NCI-H1930 (cell line): ENCODE measurements at places on chromosomes 4 and X.

DNA sequence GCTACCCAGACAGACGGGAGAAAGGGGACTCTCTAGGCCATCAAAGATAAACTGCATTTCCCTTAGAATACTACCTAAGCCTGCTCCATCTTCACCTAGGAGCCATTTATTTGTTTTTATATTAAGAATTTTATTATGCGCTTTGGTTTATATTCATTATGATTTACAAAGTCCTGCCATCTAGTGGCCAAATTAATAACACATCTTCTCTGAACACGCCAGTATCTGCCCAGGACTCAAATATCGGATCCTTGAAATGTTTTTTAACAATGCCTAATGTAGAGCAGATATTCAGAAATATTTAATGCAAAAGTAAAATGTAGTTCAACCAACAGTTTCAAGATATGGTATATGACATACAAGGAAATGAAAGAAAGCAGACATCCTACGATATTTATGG is 20.8 kb upstream of the PRPS2 start:
- no peak for DNase-seq

GRCh38 chr4:37719021-37719420 is 32.8 kb upstream of the RELL1 start:
- no peak for DNase-seq

- DNase-seq, result no peak
Measured at GRCh38 chrX:109797311-109797975, 64.4 kb upstream of the ACSL4 start.

DNA sequence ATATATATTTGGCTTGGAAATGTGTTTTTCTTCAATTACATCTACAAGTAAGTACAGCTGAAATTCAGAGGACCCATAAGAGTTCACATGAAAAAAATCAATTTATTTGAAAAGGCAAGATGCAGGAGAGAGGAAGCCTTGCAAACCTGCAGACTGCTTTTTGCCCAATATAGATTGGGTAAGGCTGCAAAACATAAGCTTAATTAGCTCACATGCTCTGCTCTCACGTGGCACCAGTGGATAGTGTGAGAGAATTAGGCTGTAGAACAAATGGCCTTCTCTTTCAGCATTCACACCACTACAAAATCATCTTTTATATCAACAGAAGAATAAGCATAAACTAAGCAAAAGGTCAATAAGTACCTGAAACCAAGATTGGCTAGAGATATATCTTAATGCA is 26.1 kb downstream of the NUDT6 start:
- no peak for DNase-seq

DNA sequence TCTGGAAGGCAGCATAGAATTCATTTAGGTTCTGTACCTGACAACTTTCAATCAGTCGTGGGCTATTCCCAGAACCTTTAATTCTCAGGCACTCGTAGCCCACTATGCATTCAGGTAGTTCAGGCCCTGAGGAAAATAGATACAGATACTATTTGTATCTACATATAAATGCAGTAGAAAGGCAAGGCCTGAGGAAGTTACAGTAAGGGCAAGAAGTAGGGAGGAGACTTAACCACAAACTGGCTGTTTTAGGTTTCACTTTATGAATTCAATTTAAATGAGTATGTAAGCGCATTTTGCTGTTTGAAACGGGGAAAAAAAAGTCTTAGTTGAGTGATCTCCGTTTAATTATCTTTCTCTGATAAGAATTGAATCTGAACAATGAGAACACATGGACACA is 529.4 kb upstream of the ATOH1 start:
- DNase-seq, result no peak

DNA sequence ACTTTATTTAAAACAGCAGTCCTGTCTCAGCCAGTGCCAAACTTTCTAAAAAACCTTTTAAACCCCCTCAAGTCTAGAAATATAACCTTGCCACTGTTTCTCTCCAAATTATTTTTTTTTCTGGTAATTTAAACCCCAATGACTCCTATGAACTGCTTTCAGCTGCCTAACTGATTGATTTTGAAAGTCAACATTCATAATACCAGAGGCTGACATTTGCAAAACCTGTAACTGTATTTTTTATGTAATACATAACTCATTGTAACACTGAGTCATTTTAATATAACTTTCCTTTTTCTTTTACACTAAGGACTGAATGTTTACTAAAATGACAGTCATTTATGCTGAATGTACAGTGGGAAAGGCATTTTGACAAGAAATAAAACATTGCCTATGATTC is 19.1 kb upstream of the EGFL6 start:
- no peak for DNase-seq

DNA sequence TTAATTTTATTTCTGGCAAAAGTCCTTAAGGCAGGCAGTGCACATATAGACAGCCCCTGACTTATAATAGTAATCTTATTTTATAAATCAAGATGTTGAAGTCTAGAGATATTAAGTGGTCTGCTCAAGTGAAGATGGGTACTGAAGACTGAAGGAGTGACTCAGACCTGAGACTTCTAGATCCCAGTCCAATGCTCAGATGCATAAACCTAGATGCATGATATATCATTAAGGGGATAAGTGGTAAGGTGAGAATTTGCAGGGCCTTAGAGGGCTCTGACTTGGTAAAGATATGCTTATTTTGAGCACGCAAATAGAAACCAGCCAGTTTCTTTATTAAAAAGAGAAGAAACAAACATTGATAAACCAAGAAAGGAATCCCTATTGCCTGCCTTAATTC is 42.9 kb downstream of the SLC9A7 start:
- no peak for DNase-seq

GRCh38 chrX:32448320-32448719 is 763.0 kb downstream of the DMD start:
- no peak for DNase-seq

GRCh38 chr4:2166253-2166652 is 75.7 kb downstream of the HAUS3 start:
- DNase-seq, result no peak

GRCh38 chr4:121555315-121556107 is 141.3 kb downstream of the ANXA5 start:
- DNase-seq, result no peak

DNA sequence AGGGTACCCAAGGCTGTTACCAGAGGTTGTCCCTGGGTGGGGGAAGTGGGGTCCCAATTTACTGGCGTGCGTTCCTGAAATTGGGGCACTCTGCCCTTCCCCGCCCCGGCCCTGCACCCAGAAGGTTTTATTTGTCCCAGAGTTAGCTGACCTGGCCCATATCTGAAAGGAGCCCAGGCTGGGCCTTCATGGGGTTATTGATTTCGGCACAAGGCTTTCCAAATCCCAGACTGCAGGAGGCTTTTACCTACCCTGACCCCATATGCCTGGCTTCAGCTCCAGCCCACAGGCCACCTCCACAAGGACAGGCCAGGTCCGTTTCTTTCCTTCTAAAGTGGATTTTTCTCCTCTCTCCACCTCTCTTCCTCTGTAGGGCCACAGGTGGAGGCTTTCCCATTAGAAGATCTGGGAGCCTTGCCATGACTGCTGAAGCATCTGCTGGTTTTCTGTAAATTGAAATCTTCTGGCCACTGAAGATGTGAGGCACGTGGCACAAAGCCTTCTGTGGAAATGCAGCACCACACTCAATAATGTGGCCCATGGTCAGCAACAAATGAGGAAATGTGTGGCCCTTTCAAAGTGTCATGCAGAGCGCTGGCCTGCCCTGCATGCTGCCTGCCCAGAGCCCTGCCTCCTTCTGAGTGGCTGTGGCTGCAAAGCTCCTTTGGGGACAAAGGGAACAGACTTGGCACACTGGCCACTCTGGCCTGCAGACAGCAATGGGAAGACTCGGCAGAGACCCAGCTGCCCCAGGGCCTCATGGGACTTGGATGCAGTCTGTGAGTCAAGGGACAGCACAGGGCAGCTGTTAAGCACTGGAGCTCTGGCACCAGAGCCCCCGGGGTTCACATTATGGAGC is 43.1 kb upstream of the MTM1 start:
- no peak for DNase-seq

DNA sequence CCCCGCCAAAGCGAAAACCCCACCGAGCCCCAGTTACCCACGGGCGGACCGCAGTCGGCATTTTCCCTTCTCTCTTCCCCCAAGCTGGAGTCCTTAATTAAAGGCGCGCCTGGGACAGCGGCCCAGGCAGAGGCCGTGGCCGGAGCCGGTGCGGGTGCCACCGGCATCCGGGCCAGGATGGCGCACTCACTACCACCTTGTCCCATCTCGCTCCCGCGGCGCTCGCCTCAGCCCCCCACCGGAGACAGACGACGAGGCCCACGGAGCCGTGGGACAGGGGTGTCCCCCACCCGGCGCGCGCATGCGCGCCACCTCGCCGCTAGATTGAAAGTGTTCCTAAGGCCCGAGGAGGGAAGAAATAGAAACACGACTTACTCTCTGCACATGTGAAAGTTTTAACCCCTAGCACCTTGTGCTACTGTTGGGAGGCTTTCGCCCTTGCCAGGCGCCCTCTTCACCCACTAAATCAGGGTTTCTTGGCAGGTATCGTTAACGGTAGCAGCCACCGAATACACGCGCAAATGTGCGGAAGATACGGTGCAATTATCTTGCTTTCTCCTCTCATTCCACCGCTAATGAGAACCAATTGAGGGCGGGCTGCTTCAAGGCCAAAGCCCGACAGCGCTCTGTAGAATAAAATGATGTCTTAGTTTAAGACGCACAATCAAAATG is 64.3 kb upstream of the CCDC160 start:
- DNase-seq, result no peak

GRCh38 chr4:184011826-184012380 is 106.8 kb downstream of the STOX2 start:
- DNase-seq, result no peak

DNA sequence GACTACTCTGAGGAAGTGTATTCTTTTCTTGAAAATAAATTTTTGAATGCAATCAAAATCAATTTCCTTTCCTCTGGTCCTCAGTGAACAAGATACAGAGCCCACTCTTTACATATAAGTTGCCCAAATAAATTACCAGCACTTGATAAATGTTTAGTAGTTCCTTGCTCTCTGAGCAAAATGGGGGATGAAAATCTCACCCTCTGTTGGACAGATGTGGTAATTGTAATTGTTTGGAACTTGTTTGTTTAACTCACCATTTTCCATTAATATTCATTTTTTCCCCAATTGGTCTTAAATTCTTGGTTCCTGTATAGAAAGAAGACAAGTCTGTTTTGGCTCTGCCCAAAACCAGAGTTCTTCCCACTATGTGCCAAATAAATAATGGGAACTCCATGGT is 146.3 kb downstream of the LDB2 start:
- no peak for DNase-seq

DNA sequence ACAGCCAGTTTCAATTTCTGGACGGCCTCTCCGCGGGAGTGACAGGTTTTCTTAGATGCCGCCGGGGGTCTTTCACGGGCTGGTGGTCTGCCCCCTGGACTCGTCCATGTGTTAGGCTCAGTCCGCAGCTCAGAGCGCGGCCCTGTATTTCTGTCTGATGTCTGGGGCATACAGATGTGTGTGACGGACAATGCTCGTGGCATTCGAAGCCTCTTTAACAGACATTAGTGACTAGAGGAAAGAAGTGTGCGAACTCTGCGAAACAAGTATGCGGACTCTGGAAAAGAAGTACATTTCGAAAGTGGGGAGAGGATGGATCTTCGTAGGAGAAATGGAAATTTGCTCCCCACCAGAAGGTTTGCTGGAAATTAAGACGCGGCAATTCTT is 793 bp upstream of the DCUN1D4 start:
- DNase-seq, result no peak

GRCh38 chrX:41240509-41240908 is 93.5 kb upstream of the DDX3X start:
- no peak for DNase-seq

GRCh38 chrX:24542756-24543155 is 77.7 kb downstream of the PDK3 start:
- no peak for DNase-seq

DNA sequence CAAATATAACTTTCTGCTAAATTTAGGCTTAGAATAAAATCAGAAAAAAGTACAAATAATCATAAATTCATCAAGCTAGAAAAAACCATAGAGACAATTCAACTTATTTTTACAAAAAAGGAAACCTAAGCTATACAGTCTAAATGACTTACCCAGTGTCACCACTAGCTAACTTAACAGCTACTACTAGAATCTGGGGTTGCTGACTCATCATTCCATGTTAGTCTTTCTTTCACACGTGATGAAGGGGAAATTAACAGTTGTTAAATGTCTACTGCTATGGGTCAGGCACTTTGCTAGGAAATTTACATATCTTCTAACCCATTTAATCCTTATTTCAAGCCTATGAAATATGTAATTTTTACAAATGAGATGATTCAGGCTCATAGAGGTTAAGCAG is 349.3 kb upstream of the GALNT7 start:
- DNase-seq, result no peak

- no peak for DNase-seq
Measured at GRCh38 chr4:122555216-122555615, 65.7 kb downstream of the IL21 start.

GRCh38 chr4:39227906-39228305 is 45.6 kb downstream of the WDR19 start:
- no peak for DNase-seq

DNA sequence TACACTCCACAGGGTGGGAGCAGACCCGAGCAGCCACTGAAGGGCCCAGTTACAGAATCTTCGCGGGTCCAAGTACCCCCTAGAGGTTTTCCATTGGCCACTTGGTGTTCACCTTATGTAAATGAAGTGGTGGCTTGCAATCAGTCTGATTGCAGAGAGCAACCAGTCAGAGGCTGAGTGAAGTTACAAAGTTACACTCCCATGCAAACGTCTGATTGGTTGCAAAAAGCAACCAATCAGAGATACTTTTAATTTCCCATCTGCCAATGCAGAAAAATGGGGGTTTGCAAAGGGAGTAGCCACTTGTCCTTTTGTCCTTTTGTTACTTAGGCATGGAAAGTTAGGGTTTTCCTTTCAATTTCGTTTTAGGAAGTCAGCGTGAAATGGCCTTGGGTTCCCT is 27.0 kb upstream of the NKAP start:
- no peak for DNase-seq

- no peak for DNase-seq
Measured at GRCh38 chr4:79141530-79141929, 184.3 kb downstream of the NAA11 start.

DNA sequence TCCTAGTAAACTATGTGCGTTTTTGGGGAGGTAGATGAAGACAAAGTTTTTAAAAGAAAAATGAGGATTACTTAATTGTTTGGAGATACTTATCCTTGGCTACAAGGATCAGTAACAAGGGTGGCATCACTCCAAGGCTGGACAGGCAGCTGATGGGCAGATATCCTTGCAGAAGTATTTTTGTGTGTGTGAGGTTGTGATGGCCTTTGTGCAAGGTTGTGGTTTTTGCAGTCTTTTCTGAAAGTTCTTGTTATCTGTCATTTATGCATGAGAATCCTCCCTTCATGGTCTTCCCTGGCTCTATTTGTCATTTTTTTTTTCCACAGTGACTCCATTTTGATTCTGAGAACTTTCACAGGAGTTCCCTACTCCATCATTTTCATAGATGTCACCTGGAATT is 96.0 kb upstream of the C1GALT1C1 start:
- no peak for DNase-seq

DNA sequence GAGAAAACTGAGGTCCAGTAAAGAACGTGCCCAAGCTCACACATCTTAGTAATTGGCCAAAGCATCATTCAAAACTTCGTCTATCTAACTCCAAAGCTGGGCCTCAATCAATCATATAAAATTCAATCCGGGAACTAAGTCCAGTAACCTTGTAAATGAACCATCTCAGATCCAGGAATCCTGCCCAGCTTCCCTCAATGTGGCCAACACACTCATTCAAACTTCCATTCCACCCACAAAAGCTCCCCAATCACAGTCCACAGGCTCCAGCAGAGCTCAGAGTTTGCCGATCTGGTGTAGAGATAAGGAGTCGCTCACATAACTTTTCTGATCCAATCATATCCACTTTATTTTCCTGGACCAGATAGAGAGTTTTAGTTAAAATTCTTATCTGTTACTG is 144.8 kb downstream of the SPATA18 start:
- no peak for DNase-seq
